ENCODE measurements at places on chromosomes 6 and 20.

GRCh38 chr20:38673725-38674091, 50.6 kb upstream of the SLC32A1 start:
- DNase-seq: peak; percentile 38

- no peak for DNase-seq
Observed at GRCh38 chr6:45586216-45587171, 208.8 kb upstream of the SUPT3H start.

DNA sequence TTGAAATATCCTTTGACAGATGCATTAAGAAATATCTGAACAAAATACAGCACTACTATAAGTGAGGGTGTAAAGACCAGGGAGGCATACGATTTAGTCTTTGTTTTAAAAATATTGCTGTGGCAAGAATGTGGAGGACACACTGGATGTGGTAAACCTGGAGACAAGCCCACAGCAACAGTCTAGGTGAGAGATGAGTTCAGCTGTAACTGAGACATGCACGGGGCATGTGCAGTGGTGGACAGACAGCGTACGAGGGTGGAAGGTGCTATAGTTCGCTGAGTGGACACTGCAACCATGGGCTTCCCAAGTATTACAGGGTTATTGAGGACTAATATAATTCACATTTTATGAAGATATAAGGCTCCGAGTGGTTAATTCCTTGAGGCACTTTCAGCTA, 1.8 kb downstream of the NANP start:
- DNase-seq: no peak

DNA sequence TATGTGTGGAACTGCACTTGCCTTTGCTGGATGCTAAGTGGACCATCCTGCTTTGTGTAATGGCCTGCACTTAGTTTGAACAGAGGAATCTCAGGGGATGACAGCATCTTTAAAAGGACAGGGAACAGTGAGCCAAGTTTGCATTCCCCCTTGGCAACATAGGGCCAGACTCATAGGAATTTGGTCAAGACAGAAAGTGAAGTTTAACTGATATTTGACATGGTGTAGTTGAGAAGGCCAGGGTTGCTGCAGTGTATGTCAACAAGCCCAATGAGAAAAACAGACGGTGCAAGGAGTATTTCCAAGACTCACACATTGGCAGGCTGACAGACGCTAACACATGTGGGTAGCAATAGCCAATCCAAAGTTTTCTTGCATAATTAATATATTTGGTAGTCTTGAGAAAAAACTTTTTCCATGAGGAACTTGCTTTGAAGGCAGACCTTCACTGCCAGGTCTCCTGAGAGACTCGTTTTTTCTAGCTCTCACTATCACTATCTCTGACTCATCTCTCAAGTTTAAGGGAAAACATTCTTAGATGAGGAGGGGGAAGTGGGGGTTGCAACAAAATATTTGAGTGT, 213.8 kb downstream of the IBTK start:
- peak; percentile 71 for DNase-seq

DNA sequence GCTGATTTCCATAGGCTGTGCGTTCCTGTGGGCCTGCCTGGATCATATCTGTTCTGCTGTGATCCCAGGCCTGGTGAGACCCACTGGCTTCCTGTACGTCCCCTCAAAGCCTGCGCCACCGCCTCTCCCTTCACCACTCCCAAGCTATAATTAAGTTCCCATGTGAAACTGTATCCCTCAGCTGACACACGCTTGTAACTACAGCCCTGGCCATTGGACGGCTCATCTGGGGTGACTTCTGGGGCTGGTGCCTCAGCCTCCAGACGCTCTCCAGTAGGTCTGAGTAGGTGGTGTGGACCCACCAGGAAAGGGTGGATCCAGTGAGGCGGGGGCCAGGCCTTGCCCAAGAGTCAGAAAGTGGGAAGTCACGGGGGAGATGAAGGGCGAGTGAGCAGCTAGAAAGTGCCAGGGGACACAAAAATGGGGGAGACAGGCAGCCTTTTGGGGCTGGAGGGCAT, 21.0 kb downstream of the PPARD start:
- peak; percentile 86 for DNase-seq

GRCh38 chr20:953742-954141, 37.6 kb upstream of the ANGPT4 start:
- no peak for DNase-seq

DNA sequence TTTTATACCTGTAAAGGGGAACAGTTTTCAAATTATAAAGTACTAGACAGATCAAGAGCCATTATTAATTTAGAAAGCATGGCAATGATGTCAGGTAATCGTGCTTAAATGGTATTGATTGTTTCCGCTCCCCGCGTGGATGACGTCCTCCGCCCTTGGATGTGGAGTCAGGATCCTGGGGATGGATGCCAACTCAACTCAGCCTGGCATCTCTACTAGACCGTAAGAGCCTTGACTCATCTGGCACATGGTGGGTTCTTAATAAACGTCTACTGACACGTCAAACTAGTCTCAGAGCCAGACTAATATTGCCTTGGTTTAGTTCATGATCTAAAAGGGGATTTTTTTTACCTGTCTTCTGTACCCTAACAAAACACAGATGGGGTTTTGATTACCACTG, 80.2 kb downstream of the LRFN2 start:
- DNase-seq: no peak
